Renal cortex interstitium (tissue), 15 donors: ENCODE measurements at places on chromosomes 3 and 15. TPM values are rescaled to one million over a fixed set of nuclear protein-coding genes. Genes with fewer than 3 reads are reported as not detected.

LRRIQ4 gene
- 0.14 TPM for polyA plus RNA-seq

FAM81A gene
- polyA plus RNA-seq: 21.5 TPM

ADGRG7 gene
- polyA plus RNA-seq: not detected

CLRN1 gene
- polyA plus RNA-seq: not detected

SLC28A2 gene
- polyA plus RNA-seq: 0.55 TPM
